Cardiac fibroblast (primary cell): ENCODE measurements at places on chromosomes 7 and 10.

DNA sequence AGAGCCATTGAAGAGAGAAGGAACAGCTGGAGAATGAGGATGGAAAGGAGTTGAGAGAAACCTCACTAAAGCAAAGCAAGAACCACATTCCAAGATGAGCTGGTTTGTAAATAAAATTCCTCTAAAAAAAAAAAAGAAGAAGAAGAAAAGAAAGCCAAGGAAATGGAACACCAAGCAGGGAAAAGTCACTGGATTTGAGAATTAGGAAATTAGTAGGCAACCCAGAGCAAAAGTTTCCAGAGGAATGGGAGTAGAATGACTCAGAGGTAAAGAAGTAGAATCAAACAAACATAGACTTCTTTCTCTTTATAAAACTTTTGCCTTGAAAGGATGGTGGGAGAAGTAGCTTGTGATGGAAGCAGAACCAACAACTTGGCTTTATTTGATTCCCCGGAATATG lies 3.9 kb downstream of the CH25H start:
- no peak for DNase-seq

- DNase-seq = no peak
Observed at GRCh38 chr10:88623835-88624234, 37.3 kb downstream of the LIPJ start.

DNA sequence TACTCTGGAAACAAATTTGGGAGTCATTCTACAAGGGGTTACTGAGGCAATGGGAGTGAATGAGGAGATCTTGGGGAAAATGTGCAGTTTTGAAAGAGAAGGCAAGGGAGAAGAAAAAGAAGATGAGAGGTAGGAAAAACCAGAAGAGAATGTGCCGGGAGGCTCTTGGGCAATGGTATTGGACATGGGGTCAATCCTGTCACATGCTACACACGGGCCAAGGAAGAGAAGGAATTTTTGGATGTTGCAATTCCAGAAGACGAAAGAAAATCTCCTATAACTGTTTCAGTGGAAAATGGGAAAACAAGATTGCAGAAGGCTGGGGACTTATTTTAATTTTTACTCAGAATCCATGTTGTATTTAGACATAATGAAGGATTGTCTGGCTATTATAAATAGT lies 615.0 kb downstream of the PHTF2 start:
- no peak for DNase-seq

DNA sequence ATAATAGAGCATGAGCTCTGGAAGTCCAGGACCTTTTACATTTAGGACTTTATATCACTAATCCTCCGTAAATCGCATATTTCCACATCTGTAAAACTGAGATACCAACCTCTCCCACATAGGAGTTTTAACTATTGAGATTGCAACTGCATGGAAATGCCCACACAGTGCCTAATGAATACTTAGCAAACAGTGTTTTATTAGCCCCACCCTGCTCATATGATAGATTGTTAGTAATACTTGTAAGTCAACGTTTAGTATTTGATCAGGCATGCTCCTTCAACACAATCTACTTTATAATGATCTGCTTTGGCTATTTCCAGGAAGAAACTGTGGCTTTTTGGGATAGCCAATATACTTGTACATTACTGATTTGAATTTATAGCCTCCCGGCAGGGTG lies 8.5 kb downstream of the PDZD8 start:
- no peak for DNase-seq

DNA sequence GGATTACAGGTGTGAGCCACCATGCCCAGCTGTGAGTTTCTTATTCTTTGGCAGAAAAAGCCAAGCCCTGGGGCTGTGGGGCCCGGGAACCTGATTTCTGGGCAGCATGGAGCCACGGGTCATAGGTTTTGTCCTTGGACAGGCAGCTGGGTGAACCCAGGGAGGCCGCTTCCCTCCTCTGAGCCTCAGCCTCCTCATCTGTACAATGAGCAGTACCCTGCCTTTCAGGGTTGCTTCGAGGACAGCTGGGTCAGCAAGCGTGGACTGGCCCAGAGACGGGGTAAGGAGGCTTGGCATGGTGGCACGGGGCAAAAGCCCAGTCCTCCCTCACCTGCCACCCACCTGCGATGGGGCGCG lies 84.1 kb upstream of the GNA12 start:
- no peak for DNase-seq

- peak; percentile 30 for DNase-seq
Observed at GRCh38 chr7:129188892-129189660, 643 bp downstream of the SMO start.

GRCh38 chr7:33217595-33217994 lies 88.2 kb downstream of the BBS9 start:
- no peak for DNase-seq

GRCh38 chr10:75657351-75657750 lies 225.9 kb downstream of the LRMDA start:
- DNase-seq = no peak

DNA sequence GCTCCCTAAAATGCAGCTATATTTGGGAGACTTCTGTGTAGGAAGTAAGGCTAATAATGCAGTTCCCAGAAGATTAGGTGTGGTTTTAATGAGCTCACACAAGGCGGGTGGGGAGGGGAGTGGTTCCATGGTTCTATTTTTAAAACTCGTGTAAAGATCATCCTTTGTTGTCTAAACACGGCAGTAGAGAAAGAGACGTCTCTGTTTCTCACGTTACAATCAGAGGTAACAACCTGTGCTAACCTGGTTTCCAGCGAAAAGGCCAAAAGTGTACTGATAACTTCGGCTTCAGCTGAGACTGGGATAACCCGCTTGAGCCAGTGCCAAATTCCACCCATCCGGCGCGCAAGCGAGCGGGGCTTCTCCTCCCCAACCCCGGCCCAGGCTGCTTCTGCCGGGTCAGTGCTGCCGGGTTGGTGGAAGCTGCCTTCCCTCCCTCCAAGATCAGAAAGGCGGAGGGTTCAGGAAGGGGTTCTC lies 2.5 kb upstream of the MAP3K8 start:
- DNase-seq = peak; percentile 62

GRCh38 chr10:28774051-28774995 lies 97.0 kb downstream of the BAMBI start:
- DNase-seq = no peak

- peak; percentile 16 for DNase-seq
Observed at GRCh38 chr10:52677086-52677485, 95.5 kb downstream of the MBL2 start.

DNA sequence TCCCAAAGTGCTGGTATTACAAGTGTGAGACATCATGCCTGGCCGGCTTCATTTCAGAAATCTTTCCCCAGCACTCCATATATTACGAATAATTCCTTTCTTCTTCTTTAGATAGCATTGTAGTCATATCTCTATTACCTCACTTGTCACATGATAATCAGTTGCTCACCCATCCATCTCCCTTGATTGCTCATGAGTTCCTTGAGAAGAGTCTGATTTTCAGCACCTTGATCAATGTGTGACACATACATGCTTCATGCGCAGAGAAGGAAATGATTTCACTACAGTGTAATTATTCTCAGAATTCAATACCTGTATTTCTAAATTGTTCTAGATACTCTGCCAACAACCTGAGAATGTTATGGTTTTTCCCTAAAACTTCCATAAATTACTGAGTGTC lies 26.7 kb upstream of the GGCT start:
- DNase-seq = peak; percentile 52

- no peak for DNase-seq
Observed at GRCh38 chr10:112374724-112375541, 1.0 kb downstream of the ACSL5 start.

DNA sequence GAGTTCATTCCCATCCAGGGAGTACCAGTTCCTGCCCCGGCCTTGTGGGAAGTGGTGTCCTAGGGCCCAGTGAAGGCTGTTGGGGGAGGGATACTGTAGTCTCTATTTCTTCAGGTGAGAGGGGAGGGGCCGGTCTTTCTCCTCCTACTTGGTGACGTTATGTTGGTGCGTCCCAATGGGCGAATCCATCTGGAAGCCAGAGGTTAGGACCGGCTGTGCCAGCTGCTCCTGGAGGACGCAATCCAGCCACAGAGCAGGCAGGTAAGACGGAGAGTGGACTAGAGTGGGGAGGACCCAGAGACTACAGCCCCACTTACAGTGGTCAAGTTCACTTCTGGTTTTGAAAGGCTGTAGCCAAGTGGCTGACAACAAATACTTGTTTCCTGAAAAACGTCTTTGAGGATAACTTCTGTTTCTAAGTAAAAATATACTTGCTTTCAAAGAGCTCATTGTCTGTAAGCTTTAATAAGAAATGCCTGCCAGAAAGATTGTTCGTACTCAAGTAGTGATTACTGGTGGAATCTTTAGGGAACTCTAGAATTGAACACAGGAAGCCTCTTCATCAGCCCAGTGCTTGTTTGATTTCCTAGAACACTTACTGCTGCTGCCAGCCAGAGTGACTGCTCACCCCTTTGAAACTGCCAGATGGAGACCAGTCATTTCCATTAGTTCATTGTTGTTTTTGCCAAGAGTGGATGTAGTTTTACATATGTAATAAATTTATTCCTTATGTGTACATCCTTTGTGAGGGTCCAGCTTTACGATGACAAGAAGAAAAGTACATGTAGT lies 25.4 kb downstream of the RBM33 start:
- DNase-seq = peak; percentile 61

GRCh38 chr7:69932034-69932628 lies 333.9 kb downstream of the AUTS2 start:
- peak; percentile 62 for DNase-seq

DNA sequence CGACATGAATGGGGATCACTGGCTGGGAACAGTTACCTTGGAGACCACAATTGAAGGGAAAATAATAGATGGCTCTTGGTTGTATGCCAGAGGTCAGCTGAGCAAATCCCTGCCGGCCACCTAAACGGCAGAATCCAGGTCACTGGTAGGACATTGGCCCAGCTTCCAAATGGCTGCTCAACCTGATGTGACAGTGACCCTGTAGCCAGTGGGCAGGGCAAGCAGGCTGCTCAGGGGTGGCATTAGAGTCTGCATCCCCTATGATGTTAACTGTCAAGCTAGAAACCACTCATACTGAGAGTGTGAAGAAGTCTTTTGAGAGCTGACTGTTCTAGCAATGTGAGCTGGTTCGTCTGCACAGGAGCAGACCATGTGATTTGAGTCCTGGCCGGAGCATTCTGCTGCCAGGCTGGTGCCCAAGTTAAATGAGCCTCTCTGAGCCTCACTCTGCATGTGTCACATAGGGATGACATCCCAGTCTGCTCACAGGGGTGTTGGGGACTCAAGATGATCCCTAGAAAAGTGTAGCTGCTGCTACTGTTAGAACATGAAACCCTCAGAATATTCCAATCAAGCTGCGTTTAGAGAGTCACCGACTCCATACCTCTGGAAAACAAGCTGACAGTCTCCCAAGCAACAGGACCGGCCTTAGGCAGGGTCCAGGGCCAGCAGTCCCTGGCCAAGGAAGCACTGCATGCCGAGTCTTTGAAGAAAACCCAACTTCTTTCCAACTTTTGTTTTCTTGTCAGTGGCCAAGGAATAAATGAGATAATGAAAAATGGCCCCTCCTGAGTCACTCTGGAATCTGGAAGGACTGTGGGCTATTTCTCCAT lies 69.7 kb downstream of the VWA2 start:
- no peak for DNase-seq

GRCh38 chr10:70916241-70916640 lies 27.9 kb upstream of the PCBD1 start:
- no peak for DNase-seq

DNA sequence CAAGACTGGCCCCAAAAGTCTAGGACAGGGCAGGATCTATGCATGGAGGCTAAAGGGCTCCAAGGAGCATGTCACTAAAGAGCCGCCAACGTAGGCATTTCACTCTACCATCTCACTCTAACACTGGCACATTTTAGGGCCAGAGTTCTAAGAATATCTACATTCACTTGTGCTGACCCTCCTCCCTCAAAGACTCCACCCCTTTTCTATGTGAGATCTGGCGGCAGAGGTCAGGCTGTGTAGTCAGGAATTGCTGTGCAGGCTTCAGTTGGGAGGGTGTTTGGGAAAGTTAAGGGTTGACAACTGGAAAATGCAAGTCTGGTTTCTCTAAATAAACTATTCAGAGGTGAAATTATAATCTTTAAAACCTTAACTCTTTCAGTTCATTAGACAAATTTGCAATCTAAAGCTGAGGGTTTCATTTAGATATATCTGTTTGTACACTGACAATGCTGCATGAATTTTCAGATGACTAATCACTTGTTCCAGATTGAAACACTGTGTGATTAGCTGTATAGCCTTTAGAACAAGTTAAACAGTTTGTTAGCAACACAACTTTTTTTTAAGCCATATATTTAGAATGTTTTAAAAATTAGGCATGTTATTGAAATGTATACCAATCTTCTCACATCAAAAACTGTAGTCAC lies 18.2 kb downstream of the LMOD2 start:
- no peak for DNase-seq

DNA sequence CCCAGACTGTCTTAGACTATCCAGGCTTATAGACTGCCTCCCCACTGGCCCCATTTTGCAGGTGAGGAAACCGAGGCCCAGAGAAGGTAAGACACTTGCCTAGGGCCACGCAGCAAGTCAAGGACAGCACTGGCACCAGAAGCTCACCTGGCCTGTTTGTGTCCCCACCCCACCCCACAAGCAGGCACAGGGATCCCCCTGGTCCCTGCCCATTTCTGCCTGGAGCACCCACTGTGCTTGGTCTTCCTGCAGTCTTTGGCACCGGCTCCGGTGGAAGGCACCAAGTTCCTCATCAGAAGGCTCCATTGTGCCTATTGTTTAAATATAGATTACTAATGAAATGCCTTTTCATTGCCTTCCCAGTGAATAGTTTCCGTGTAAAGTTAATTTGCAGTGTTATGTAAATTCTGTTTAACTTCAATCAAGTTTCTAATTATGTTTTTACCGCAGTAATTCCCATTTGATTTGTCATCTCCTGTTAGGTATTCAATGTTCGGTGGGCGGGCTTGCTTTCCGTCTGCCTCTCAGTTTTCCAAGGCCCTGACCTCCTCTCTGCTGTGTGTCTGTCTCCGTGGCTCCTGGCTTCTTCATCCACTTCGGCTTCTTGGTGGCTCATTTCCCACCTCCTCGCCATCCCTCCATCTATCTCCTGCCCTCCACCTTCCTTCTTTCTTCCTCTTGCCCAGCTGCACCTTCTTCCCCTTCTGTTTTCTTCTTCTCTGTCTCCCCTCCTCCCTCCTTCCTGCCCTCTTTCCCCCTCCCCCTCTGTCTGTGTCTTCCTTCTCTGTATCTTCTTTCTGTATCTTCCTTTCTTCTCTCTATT lies 75.8 kb downstream of the ZMIZ1 start:
- no peak for DNase-seq

DNA sequence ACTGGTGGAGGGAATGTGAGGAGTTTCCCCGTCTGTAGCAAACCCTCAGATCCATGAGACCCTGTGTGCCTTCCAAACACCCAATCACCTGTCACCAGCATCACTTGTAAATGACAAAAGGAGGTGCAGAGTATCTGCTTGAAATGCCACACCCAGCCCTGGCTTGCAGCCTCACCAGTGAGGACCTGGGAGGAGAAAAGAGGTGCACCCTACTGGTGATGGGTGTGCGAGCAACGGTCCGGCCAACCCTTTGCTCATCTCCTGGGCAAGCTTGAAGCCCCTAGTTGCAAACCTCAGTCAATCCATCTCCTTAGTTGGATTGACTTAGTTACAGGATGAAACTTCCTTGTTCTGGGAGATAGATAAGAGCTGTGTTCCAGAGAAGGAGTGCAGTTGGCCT lies 62.4 kb upstream of the WAPL start:
- DNase-seq = no peak
